ENCODE measurements at places on chromosomes 3 and 15. TPM values are rescaled to one million over a fixed set of nuclear protein-coding genes. Genes with fewer than 3 reads are reported as not detected.

GRCh38 chr15:67741308-67741707, 84.0 kb upstream of the SKOR1 start:
- no peak for DNase-seq

DNA sequence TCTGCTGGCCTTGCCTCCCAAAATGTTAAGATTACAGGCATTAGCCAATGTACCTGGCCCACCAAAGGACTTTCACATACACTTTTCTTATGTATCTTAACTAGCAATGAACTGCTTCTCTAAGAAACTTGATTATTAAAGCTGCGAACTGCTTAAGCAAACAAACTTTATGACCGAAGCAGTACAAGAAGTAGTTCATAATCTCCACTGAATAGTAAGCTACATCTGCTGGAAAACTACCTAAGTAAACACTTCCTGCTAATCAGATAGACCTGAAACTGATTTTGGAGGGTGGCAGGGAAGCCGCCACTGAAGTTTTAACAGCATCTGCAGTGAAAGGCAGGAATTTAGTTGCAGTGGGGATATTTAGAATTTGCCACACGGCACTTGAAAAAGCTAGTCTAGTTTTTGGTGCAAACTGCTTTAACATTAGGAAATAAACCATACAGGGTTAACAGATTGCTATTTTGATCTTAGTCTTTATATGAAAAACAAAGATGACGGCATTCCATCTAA, 8.1 kb downstream of the HYPK start:
- no peak for DNase-seq

DNA sequence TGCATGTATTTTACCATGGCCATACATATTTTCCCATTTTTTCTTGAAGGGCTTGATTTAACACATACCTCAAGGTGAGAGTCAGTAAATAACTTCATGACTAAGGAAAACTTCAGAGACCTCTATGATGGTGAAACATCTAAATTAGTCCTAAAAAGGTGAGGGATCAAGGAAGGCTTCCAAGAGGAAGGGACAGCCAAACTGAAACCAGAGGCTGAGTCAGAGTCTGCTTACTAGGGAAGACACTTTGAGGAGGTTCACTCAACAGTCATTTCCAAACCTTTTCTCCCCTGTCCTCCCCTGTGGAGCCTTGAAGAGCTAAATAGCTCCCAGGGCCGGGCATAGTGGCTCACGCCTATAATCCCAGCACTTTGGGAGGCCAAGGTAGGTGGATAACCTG, 206.6 kb downstream of the SHQ1 start:
- DNase-seq = no peak

PRTG gene
- total RNA-seq = not detected

GRCh38 chr3:33167716-33168336, 50.8 kb downstream of the SUSD5 start:
- DNase-seq = no peak

GRCh38 chr3:175301741-175302140, 442.6 kb downstream of the NAALADL2 start:
- DNase-seq = no peak

DNA sequence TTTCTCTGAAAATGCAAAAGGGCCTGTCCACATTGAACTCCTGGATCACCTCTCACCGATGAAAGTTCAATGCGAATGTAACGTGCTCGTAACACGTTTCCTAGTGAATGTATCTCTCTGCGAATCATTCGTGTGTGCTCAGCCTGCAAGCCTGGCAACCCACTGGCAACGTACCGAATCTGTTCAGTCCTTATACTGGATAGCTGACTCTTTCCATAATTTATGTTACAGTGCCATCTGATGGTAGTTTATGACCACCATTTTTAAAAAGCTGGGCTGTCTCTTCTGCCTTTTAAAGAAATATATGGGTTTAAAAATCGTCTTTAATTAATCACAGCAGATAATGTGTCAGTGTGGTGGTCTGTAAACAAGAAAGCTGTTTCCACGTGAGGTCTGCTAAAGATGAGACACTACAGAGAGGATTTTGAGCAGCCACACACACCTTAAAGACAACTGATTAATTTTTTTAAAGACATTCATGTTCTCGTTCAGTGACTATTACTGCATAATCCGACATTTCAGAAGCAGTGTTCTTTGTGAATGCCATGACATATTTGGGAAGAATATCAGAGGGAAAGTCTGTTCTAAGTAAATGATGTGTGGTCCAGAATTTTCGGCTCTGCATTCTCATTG, 69.4 kb upstream of the FOXP1 start:
- peak; percentile 42 for DNase-seq

- peak; percentile 90 for DNase-seq
Measured at GRCh38 chr15:90231028-90232017, 2.4 kb downstream of the CIB1 start.

ARGFX gene
- not detected for total RNA-seq

DNA sequence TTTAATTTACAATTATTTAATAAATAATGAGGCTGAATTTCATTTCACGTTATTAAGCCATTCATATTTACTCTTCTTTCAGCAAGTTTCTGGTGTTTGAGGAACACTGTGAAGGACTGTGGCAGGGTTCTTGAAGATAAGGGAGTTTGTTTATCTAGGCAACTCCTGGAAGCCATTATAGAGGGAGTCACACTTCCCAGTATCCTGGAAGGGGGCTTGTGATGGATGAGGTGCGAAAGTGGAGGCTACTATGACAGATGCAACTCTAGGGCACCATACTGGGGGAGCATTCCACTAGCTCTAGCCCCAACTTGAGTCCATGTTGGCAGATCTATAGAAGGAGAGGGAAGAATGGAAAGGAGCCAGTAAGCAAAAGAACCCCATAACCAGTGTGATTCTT, 14.4 kb downstream of the CNOT10 start:
- DNase-seq = no peak

CX3CR1 gene
- total RNA-seq = not detected

NAA50 gene
- 87.7 TPM for total RNA-seq

- peak; percentile 37 for DNase-seq
Measured at GRCh38 chr3:41199866-41200668, 762 bp downstream of the CTNNB1 start.

CHL1 gene
- not detected for total RNA-seq

GRCh38 chr3:157082305-157082982, 77.5 kb downstream of the CCNL1 start:
- DNase-seq = no peak

GRCh38 chr3:105822171-105823123, 46.4 kb downstream of the CBLB start:
- DNase-seq = no peak

- DNase-seq = no peak
Measured at GRCh38 chr3:32383136-32383711, 8.4 kb upstream of the CMTM7 start.

DNA sequence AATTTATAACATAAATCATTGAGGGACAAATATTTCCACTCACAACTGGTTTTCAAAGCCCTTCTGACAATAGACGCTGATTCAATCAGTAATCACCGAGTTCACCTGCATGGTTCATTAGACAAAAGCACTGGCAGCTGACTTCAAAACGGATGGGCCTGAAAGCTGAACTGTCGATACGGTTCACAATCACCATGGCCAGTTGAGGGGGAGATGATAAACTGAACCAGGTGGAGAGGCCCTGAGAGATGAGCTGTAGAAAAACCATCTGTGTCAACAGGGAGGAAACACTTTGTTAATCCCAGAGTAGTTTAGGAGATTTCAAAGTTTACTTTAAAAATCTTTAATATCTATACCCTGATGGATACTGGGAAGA, 75.0 kb downstream of the PEX5L start:
- DNase-seq = no peak

DNA sequence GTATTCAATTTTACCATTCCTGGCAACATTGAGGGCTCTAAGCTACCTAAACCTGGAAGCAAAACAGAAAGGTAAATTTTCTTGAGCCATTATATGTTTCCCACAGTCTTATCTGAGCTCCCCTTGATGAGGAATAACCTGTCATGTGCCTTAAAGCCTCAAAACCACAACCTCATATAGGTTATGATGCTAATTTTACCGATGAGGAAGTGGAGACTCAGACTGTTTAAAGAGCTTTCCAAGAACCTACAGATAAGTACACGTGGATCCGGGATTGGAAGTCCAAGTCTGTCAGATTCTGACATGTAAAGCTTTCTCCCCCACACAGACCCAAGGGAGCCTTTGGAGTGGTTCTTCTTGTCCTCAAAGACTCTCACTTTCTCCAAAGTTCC, 140.5 kb downstream of the SEMA6D start:
- DNase-seq = no peak

DNA sequence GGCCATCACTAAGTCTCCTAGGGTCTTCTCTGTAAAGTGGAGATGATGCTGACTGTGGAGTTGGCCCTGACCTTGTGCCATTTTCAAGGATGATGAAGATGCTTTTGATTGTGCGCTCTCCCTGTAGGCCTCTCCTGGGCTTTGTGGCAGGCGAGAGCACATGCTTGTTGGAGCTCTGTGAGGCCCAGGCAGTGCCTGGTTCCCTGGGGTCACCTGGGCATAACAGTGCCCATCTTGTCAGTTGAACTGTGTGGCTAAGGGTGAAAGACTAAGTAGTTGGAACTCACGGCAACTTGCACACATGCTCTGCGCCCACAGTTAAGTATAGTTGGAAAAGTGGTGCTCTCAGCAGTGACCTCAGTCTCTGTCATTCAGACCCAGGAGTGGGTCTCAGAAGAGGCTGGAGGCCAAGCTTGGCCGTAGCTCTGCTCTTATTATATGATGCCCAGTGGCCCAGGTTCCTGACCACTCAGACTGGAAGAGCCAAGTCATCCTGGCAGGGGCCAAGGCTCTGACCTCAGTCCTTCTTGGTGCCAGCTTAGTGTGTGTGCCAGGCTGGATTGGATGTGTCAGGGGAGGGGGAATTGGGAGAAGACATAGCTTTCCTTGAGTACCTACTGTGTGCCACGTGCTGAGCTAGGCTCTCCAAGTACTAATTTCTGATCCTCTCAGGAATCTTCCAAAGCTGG, 154.6 kb downstream of the EEFSEC start:
- DNase-seq = no peak

DNA sequence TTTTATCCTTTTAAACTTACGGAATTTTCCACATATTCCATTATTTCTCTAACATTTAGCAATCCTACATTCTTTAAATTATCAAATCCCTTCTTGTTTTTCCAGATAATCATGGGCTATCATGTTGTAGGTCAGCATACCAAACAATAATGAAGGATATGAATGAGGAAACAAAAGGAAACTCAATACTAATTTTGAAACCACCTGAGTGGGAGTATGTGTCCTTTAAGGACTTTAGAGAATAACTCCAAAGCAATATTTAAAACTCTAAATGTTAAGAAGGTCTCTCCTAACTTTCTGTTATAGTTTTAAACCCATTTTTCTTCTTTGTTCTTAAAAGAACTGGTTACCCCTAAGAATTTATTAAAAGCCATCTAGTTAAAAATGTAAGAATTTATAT, 43.0 kb downstream of the TP53BP1 start:
- no peak for DNase-seq

GRCh38 chr15:52180196-52180835, 10.9 kb downstream of the GNB5 start:
- peak; percentile 58 for DNase-seq

CHRNA5 gene
- total RNA-seq = 1.1 TPM

DNA sequence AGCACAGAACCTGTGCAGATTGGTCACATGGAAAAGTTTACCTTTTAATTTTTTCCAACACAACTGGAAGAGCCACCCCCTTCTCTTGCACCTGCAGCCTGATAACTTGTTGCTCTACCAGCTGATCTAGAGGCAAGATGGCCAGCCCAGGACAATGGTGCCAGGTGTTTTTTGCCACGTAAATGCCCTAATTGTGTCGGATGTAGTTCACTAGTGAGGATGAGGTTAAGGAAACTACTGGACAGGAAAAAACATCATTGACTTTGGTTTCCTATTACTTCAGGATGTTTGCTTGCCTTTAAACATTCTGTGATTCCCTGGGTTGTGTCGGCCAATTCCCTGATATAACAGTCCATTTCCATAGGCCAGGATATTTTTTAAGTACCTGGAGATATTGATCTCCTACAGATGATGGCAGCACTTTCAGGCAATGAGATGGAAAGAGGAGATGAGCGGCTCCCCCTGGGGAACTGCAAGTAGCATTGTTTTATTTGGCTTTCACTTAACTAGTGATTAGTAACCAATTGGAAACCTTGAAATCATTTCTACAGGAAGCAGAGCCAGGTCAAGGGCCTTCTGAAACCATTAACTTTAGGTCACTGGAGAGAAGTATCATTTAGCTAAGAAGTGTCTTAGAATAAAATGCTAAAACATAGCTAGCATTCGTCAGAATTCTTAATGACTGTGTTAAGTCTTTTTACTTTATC, 72.5 kb downstream of the OSBPL10 start:
- no peak for DNase-seq

ATP11B gene
- total RNA-seq = 86.6 TPM

DNA sequence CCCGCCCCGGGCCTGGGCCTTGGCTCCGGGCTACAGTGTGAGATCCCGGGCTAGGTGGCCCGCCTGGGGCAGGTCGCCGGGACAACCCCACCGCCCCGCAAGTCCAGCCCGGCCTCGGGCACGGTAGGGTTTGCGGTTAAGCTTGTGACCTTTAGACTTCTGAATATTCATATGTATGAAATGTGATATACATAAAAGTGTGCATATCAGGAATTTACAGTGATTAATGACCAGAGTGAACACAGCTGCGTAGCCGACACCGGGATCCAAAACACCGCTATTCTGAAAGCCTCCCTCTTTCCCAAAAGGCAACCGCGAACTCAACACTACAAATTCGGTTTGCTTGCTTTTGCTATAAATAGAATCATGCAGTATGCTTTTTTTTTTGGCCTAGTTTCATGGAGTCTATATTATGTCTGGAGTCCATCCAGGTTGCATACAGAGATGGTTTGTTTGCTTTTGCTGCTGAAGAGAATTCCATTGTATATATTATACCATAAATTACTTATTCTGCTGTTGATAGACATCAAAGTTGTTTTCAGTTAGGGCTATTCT, 636 bp upstream of the SNRPA1 start:
- peak; percentile 16 for DNase-seq

- no peak for DNase-seq
Measured at GRCh38 chr15:39403640-39404117, 177.2 kb upstream of the THBS1 start.

DNA sequence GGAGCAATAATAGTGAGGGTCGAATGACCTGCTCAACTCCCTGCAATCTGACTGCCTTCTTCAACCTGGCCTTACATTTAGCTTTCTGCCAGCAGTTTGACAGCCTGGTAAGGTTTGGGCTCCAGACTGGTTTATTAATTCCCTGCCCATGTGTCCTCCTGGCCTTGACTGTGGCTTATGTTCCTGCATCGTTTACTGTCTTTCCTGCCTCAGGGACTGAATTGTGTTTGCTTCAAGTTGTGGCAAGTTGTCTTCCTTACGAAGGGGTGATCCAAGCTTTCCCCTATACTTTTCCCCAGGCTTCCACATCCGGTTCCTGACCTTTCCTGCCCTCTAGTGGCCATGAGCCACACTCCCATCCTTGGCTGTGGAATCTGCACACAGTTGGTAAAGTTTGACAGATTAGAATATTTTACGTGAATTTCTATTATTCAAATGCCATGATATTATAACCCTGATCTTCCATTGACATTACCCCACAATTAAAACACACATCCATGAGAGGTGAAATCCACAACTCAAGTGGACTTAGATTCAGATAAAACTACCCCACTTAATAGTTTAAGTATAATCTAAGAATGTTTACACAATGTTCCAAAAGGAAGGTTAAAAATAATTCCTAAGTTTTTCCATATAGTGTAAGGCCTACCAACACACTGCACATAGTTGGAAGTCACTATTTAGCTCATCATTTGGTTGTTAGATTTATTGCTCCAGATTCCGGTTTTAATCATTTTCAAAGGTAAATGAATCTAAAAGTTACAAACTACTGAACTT, 95.7 kb downstream of the NEDD4 start:
- DNase-seq = peak; percentile 30
